GM23338 (cell line): ENCODE measurements at places on chromosomes 3 and 15.

- no peaks in the 10 kb centered on the region for H3K27me3 ChIP-seq
These were observed 178.2 kb upstream of the TGFBR2 start for GRCh38 chr3:30428251-30428650.

GRCh38 chr3:197430934-197431333 lies 124.8 kb downstream of the BDH1 start:
- no peaks in the 10 kb centered on the region for H3K36me3 ChIP-seq
- H3K4me1 ChIP-seq: peaks cover 5% of the 10 kb centered on the region; the same call in 1 of the 2 replicates

- H3K27ac ChIP-seq: no peak overlapping the region
- DNase-seq: no peak
- no peaks in the 10 kb centered on the region for H3K27me3 ChIP-seq
- H3K4me3 ChIP-seq: no peak overlapping the region
- no peaks in the 10 kb centered on the region for H3K4me1 ChIP-seq
- no peaks in the 10 kb centered on the region for H3K36me3 ChIP-seq
These were observed 65.1 kb downstream of the ZNF445 start for GRCh38 chr3:44412365-44412764.

DNA sequence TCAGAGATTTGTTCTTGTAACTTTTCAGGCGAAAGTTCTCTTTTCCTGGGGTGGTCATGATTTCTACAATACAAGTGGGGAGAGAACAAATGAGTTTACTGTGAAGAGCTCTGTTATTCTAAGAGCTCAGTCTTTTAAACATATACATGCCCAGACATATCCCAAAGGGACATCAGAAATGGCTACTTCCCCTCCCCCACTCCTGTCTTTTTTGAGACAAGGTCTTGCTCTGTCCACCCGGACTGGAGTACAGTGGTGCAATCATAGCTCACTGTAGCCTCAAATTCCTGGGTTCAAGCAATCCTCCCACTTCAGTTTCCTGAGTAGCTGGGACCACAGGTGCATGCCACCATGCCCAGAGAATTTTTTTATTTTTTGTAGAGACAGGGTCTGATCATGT lies 18.2 kb downstream of the KPNA1 start:
- no peak overlapping the region for H3K4me3 ChIP-seq
- peaks cover 5% of the 10 kb centered on the region; the same call in 1 of the 2 replicates for H3K36me3 ChIP-seq
- no peaks in the 10 kb centered on the region for H3K27me3 ChIP-seq
- H3K27ac ChIP-seq: peak overlapping the region; percentile 64
- H3K4me1 ChIP-seq: peaks cover 32% of the 10 kb centered on the region
- DNase-seq: no peak

- no peaks in the 10 kb centered on the region for H3K36me3 ChIP-seq
- DNase-seq: no peak
- H3K27me3 ChIP-seq: no peaks in the 10 kb centered on the region
- no peak overlapping the region for H3K27ac ChIP-seq
- no peak overlapping the region for H3K4me3 ChIP-seq
- H3K4me1 ChIP-seq: no peaks in the 10 kb centered on the region
These were observed 60.3 kb upstream of the HERC1 start for GRCh38 chr15:63893866-63894661.

- no peaks in the 10 kb centered on the region for H3K27me3 ChIP-seq
- no peaks in the 10 kb centered on the region for H3K36me3 ChIP-seq
- no peak overlapping the region for H3K27ac ChIP-seq
- no peak overlapping the region for H3K4me3 ChIP-seq
- peaks cover 11% of the 10 kb centered on the region; the same call in 1 of the 2 replicates for H3K4me1 ChIP-seq
These were observed 64.6 kb downstream of the LPP start for GRCh38 chr3:188218603-188219002.

- H3K36me3 ChIP-seq: no peaks in the 10 kb centered on the region
- no peaks in the 10 kb centered on the region for H3K27me3 ChIP-seq
- no peak for DNase-seq
- no peak overlapping the region for H3K4me3 ChIP-seq
- H3K4me1 ChIP-seq: peaks cover 5% of the 10 kb centered on the region; the same call in 1 of the 2 replicates
- H3K27ac ChIP-seq: no peak overlapping the region
These were observed 1297.6 kb upstream of the ALCAM start for GRCh38 chr3:104069114-104069513.
